ENCODE measurements at places on chromosomes 2 and 18. TPM values are rescaled to one million over a fixed set of nuclear protein-coding genes. Genes with fewer than 3 reads are reported as not detected.

Gene CD8B2
- total RNA-seq: not detected

Gene RAB27B
- 22.2 TPM for total RNA-seq

DNA sequence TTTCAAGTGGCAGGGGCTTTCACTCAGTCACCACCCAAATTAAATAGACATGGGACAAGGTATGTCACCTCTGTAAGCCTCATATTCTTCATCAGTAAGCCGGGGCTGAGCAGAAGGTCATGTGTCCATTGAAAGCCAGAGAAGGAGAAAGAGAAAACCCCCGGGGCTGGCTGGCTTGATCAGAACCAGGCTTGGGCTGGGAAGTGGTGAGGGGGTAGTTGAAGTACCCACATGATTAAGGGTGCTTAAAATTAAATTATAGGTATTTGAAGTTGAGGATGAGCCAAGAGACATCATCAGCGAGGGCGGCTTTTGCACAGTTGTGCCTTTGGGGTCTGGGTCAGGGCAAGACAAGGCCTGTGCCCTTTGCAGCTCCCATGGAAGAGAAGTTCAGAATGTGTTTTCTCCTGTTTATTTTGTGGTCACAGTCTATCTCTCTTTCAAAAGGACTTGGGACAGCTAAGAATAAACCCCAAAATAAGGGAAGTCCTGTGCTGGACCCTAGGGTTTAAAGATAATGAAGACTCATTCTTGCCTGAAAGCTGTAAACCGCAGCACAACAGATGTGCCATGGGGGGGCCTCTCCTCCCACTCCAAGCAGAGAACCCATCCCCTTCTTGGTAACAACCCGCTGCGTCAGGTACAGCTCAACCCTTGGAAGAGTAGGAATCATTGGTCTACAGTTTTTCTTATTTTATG, 10.7 kb downstream of the DBI start:
- no peaks in the 10 kb centered on the region for H3K27me3 ChIP-seq
- no peak for DNase-seq
- H3K36me3 ChIP-seq: peaks cover 17% of the 10 kb centered on the region
- H3K4me3 ChIP-seq: no peak overlapping the region
- no peaks in the 10 kb centered on the region for H3K4me1 ChIP-seq

Gene SLC9A4
- not detected for total RNA-seq

Gene AQP4
- total RNA-seq: 345 TPM

GRCh38 chr2:104909317-104909716, 55.4 kb downstream of the POU3F3 start:
- H3K4me1 ChIP-seq: no peaks in the 10 kb centered on the region
- H3K27me3 ChIP-seq: no peaks in the 10 kb centered on the region

All from upper lobe of right lung (tissue), 1 donor.